NCI-H187 treated with DMSO at 0.1 percent for 48 hours (cell line): ENCODE measurements at places on chromosomes 11 and 22.

DNA sequence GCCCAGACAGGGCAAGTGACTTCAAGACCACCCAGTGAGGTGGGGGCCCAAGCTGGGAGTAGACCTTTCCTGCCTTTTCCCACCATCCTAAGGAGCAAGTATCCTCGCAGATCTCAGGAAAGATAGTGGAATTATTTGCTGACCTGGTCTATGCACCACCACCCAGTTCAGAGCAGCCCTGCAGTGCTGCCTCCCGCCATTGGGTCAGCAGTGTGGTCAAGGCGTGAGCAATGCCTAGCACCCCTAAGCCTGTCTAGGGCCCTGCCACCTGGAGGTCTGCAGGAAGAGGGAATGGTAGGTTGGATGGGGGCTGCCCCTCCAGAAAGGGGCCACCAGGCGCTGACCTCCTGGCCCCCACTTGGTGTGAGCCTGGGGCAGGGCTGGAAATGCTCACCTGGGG is 6.5 kb downstream of the MTFP1 start:
- no peak for DNase-seq

GRCh38 chr11:3171931-3172560 is 6.9 kb upstream of the OSBPL5 start:
- no peak for DNase-seq

GRCh38 chr11:110038201-110038600 is 55.0 kb upstream of the ZC3H12C start:
- no peak for DNase-seq

DNA sequence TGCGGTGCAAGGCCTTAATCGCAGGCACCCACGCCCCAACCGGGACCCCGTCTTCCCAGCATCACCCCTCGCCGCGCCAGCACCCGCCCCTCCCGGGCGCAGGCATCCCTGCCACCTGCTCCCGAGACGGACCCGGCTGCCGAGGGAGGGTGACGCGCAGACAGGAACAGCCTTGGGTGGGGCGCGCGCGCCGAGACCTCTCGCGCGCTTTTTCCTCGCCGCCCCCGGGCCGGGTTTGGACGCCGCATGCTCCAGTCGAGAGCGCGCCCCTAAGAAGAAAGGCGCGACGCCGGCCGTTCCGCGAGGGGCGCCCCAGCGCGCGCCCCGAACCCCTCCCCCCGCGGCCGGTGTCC is 504 bp downstream of the CFL1 start:
- no peak for DNase-seq

DNA sequence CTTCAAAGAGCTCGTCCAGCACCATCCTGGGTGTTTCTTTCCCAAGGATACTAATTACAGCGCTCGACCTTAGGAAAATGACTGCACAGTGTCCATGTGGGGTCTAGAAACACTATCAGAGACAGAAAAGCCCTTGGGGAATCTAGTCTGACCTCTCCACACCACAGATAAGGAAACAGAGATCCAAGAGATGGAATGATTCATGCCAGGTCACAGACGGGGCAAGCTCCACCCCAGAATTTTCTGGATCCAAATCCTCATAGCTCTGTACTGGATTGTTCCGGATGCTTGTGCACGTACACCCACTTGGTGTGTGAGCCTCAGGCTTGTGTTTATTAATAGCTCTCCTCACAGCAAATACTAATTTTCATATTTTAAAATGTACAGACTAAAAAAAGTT is 11.3 kb downstream of the ABTB2 start:
- no peak for DNase-seq

DNA sequence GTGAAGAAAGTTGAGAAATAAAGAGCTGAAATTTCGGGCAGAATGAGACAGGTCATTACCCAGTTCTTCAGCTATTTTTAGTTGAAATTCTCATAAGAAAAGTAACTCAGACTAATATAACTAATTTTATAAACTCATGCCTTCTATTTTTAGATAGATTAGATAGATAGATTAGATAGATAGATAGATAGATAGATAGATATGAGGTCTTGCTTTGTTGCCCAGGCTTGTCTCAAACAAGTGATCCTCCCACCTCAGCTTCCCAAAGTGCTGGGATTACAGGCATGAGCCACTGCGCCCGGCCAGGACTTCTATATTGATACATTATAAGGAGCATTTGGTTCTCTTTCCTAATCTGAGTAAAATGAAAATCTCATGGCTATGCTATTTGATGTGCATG is 26.9 kb upstream of the OR8G1 start:
- no peak for DNase-seq

GRCh38 chr11:26698224-26698623 is 23.6 kb downstream of the SLC5A12 start:
- no peak for DNase-seq

GRCh38 chr11:8814209-8814922 is 96.6 kb upstream of the AKIP1 start:
- peak; percentile 53 for DNase-seq

- DNase-seq, result no peak
Measured at GRCh38 chr11:69433741-69434140, 47.7 kb upstream of the LINC01488 start.

- DNase-seq, result no peak
Measured at GRCh38 chr11:30328681-30329080, 5.8 kb downstream of the ARL14EP start.

DNA sequence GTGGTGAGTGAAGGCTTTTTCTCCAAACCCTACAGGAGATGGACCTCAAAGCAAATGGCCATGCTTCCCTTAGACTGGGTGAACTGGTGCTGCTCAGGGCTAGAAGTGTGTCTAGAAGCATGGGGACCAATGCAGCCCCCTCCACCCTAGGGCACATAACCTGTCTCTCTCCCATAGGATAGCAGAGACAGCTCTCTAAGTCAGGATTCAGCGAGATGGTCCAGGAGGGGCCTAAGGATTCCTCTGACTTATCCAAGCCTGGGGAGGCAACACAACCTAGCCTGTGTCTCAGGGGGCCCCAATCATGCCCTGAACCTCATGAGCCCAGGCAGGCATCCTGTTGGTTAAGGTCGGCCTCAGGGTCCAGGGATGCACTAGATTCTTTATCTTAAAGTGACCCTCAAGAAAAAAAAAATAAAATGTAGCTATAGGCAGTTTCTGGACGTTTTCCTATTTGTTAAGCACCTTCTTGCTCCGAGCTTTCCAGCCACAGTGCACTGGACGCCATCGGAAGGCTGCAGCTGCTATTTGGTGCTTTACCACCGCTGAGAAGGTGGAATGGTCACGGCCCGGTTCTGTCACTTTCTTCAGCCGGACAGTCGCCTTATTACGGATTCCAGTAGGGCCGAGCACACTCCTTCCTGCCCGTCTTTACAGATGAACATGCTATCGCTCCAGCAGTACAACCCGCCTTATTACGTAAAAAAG is 5.0 kb upstream of the CCND1 start:
- DNase-seq, result no peak

DNA sequence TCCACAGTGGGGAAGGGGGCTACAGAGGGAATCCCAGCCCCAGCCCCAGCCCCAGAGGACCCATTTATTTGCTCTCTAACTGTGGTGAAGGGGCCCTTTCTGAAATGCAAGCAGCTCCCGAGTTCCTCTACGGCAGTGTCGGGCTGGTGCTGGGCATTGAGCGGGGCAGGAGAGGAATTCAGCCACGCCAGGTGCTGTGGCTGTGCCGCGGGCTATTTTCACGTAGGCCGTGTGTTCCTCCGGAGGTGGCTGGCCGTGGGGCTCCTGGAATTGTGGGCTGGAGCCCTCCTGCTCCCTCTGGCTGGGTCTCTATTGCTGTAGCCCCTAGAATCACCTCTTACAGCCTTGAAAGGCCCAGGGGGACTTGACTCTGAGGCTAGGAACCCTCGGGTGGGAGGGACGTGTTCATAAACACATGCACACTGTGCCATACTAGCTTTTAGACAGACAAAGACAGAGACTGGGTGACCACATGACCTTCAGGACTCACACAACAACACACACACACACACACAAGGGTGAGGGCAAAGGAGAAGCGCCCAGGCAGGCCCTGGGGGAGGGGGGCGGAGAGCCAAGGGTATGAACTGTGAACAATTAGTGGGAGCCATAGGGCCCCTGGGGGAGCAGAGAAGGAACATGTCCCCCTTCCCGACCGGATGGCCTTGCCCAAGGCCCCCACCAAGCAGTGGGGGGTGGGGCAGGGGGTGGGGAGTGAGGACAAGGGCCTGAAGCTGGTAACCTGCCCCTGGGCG is 48.4 kb upstream of the SYT7 start:
- DNase-seq, result no peak

- DNase-seq, result no peak
Measured at GRCh38 chr11:45079943-45080719, 66.3 kb upstream of the PRDM11 start.

DNA sequence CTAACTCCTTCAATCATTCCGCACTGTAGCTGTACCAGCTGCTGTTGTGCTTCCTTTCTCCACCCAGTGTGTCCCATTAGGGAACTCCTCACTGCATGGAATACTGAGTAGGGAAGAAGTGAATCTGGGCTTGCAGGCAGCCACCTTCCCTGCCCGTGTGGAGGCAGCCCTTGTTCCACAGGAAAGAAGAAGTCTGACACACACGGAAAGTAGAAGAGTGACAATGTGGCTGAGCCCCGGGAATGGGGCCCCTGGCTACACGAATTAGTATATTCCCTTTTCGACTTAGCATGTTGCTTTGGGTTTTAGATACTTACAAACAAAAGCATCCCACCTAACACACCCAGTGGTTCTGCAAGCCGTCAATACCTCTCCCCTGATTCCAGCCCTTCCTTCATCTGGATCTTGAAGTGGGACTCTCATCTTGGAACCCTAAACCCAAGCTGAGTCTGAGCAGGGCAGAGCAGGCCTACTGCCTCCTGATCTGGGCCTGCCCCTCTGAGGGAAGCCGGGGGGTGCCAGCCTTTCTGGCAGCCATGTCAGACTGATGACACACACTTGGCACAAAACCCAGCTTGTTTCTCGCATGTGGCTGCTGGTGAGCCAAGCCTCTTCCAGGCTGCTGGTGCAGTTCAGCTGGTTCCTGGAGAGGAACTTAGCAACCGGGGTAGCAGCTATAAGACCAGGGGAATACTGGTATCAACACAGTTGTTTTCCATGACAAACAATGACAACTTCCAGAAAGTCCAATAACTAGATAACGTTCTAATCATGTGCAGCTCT is 71.6 kb downstream of the C11orf58 start:
- DNase-seq, result no peak

GRCh38 chr11:31808721-31809540 is 2.2 kb downstream of the PAX6 start:
- no peak for DNase-seq

DNA sequence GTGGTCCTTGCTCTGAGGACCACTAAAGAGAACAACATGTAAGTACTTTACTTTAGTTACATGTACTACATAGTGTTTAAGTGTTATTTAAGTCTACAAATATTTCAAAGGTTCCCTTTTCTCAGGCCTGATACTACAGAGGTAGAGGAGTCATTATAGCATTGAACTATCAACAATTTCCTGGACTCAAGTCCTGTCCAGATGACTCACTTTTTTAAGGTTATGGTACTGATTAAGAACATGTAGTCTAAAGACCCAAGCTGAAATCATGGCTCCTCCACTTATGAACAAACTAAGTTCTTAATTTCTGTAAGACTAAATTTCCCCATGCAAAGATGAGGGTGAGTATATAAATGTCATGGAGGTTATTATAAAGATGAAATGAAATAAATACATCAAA is 74.7 kb downstream of the NARS2 start:
- no peak for DNase-seq

- no peak for DNase-seq
Measured at GRCh38 chr11:3901249-3902025, 46.0 kb downstream of the STIM1 start.

GRCh38 chr22:19525666-19526065 is 1.5 kb upstream of the CLDN5 start:
- no peak for DNase-seq

- DNase-seq, result no peak
Measured at GRCh38 chr22:35893698-35894097, 134.9 kb downstream of the RBFOX2 start.

GRCh38 chr11:114821621-114822412 is 143.5 kb downstream of the NXPE2 start:
- DNase-seq, result no peak

DNA sequence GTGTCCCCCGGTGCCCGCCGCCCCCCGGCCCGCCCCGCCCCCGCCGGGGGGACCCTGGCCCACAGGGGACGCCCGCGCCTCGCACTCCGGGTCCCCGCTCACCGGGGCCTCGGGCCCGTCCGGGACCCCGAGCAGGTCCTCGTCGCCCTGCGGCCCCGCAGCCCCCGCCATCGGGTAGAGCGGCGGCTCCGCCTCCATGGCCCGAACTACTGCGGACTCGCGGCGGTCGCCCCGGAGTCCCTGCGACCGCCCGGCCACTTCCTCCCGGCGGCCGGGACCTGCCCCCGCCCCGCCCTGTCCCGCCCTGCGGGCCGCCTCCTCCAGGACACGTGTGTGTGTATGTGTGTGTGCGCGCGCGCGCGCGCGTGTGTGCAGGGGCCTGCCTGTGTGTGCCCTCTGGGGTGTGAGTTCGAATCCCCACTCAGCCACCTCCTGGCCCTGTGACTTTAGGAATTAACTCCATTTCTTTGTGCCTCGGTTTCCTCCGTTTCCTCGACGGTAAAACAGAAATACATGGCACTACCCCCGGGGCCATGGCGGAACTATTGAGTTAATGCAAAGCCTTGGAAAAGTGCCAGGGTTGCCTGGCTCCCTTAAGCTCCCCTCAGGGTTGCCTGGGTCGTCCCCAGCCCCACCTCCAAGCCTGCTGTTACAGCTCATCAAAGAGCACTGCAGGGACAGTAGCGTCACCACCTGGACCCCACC is at the start of gene UNC93B1:
UNC93B1 (minus strand) TSS at position 252 of the 705 bp plus-strand sequence; CDS start at position 198, 54 bp downstream.
- DNase-seq, result no peak

DNA sequence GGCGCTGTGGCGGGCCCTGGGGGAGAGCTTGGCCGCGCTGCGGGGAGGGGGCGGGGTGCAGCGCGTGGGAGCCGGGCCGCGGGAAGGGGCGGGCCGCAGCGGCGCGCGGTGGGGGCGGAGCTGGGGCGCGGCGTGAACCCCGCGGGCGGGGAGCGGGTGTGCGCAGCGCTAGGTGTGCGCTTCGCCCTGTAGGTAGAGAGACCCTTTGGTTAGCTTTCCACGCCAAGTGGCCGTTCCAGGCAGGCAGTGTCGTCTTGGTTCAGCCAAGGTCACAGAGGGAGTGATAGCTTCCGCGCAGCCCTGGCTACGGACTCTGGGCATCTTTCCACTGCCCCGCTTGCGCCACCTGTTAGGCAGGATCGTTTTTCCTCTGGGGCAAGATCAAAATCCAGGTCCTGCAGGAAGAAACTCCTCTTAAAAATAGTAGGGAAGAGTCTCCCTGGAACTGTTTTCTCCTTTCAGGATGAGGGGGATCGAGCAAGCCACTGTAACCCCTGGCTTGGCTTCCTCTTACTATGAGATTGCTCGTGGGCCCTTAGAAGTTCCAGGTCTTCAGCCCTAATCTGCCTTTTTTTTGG is 434 bp downstream of the BANF1 start:
- no peak for DNase-seq

- DNase-seq, result no peak
Measured at GRCh38 chr11:108432783-108433182, 34.5 kb downstream of the C11orf65 start.
